Peyer's patch (tissue), 4 donors: ENCODE measurements at places on chromosomes 3 and 15. TPM values are rescaled to one million over a fixed set of nuclear protein-coding genes. Genes with fewer than 3 reads are reported as not detected.

DNA sequence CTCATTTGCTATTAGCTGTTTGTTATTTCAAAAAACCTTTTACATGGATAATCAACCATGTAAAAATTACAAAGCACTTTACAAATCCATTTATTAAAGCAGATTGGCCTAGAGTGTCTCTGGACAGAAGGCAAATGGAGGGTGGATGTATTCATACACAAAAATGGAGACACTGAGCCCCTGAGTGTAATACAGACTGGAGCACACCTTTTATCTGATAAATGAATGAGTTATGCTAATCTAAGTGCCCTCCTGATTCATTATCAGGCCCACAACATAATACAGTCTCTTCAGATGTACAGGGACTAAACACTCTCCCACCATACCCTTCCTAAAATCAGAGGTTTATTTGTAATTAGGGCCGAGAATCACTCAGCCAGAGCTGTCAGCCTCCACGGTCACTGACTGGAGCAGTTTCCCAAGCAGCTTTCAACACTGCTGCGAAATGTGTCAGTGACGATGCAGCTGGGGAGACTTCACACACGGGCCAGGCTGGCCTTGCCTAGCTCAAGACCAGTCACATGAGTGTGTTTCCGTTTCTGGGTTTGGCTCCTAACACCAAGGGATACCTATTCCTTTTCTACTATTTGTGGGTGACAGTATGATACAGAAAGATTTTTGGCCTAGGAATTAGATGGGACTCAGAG lies 271.8 kb downstream of the ZIC1 start:
- H3K27ac ChIP-seq: no peak overlapping the region
- no peaks in the 10 kb centered on the region for H3K4me1 ChIP-seq
- H3K36me3 ChIP-seq: no peaks in the 10 kb centered on the region
- H3K27me3 ChIP-seq: no peaks in the 10 kb centered on the region
- DNase-seq: no peak

DNA sequence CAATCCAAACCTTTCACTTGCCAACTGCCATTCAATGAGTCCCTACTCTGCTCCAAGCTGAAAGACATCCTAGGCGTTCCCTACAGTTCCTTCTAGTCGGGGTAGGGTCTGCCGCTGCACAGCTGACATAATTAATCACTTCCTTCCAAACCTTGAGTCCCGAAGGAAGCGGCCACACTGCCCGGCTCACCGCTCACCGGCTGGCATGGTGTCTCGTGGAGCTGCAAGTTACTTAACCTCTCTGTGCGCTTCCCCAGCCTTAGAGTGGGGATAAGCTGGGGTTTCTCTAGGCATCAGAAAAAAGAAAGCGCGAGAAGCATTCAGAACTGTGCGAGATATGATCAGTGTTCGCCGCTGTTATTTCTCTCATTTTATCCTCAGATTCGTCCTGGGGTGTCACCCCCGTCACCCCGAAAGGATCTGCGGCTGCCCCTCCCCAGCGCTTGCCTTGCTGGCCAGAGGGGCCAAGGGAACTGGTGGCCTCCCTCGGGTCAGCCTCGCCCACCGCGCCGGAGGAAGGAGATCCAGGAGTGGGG lies 748 bp downstream of the MRPS25 start:
- peak; percentile 61 for DNase-seq
- H3K4me1 ChIP-seq: no peaks in the 10 kb centered on the region
- peaks cover 2% of the 10 kb centered on the region for H3K36me3 ChIP-seq
- no peaks in the 10 kb centered on the region for H3K27me3 ChIP-seq
- peak overlapping the region; percentile 73 for H3K4me3 ChIP-seq

GRCh38 chr3:23879485-23879884 lies 37.3 kb downstream of the NKIRAS1 start:
- peaks cover 8% of the 10 kb centered on the region for H3K36me3 ChIP-seq
- H3K4me1 ChIP-seq: no peaks in the 10 kb centered on the region
- no peak overlapping the region for H3K27ac ChIP-seq
- H3K4me3 ChIP-seq: no peak overlapping the region
- no peaks in the 10 kb centered on the region for H3K27me3 ChIP-seq
- no peak for DNase-seq

GRCh38 chr15:92645051-92645631 lies 10.4 kb downstream of the FAM174B start:
- DNase-seq: no peak
- no peak overlapping the region for H3K4me3 ChIP-seq
- H3K27me3 ChIP-seq: no peaks in the 10 kb centered on the region
- peak overlapping the region; percentile 8 for H3K27ac ChIP-seq
- H3K36me3 ChIP-seq: no peaks in the 10 kb centered on the region
- H3K4me1 ChIP-seq: no peaks in the 10 kb centered on the region

- H3K4me3 ChIP-seq: peak overlapping the region; percentile 89
- H3K27me3 ChIP-seq: no peaks in the 10 kb centered on the region
- peaks cover 8% of the 10 kb centered on the region for H3K4me1 ChIP-seq
- peak; percentile 29 for DNase-seq
- peak overlapping the region; percentile 93 for H3K27ac ChIP-seq
Observed at GRCh38 chr15:40471105-40471807, 472 bp downstream of the CHST14 start.

GRCh38 chr3:177835008-177835407 lies 637.7 kb upstream of the TBL1XR1 start:
- no peaks in the 10 kb centered on the region for H3K27me3 ChIP-seq
- H3K4me3 ChIP-seq: no peak overlapping the region
- H3K4me1 ChIP-seq: peaks cover 11% of the 10 kb centered on the region
- no peaks in the 10 kb centered on the region for H3K36me3 ChIP-seq
- DNase-seq: no peak

Gene WDR93
- total RNA-seq: not detected

Gene CHL1
- total RNA-seq: 6.3 TPM
